ENCODE measurements at places on chromosomes 3 and 15. TPM values are rescaled to one million over a fixed set of nuclear protein-coding genes. Genes with fewer than 3 reads are reported as not detected.

Gene CLSTN2
- 6.3 TPM for total RNA-seq

Gene MKRN2OS
- not detected for total RNA-seq

Gene PLAAT1
- 29.3 TPM for total RNA-seq

Gene UCN2
- total RNA-seq, result 5.0 TPM

GRCh38 chr15:41559239-41559782 lies 299 bp downstream of the TYRO3 start:
- no peak for DNase-seq

GRCh38 chr3:86991840-86992435 lies 989 bp upstream of the VGLL3 start:
- DNase-seq, result no peak

DNA sequence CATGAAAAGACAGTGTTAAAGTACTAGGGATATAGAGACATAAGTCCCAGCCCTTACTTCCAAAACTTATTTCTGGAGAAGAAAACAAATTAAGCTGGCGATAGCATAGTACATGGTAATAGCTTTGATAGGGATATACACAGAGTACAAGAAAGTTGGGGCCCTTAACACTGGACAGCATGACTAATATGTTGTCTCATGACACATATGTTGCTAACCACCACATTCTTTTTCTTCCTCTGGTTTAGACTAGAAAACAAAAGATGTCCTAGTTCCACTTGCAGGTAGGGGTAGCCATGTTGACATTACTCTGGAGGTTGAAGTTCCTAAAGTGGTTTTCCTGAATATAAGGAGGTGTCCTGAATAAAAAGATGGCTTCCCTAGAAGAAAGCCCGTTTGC lies 75.3 kb downstream of the RFX7 start:
- DNase-seq, result peak; percentile 9

- DNase-seq, result no peak
Observed at GRCh38 chr15:42712584-42712983, 24.3 kb downstream of the CDAN1 start.

GRCh38 chr3:19190602-19191001 lies 42.3 kb downstream of the KCNH8 start:
- DNase-seq, result no peak

GRCh38 chr3:179872842-179873241 lies 163.9 kb downstream of the PEX5L start:
- DNase-seq, result no peak

Data from A172 (cell line).